Anterior cingulate cortex (tissue), 58 donors: ENCODE measurements at places on chromosomes 2 and 18.
A peak's percentile ranks its signal among the peaks of the same experiment; 100 is the strongest.

DNA sequence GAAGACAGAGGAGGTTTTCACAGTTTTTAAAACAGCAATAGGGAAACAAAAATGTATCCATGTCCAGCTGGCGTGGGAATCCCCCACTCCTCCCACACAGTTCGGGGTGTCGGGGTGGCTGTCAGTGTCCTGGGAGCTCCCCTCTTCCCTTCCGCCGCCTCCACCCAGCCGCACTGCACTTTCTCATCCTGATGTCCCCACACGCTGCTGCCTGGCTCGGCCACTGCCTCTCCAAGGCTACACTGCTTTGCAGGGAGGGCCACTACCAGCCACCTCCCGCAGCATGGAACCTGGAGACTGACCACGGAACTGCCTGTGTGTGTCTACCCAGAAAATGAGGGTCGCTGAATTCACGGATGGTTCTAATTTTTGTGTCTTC, 138.7 kb upstream of the CTDP1 start:
- DNase-seq: no peak

GRCh38 chr2:60498816-60499429, 54.5 kb downstream of the BCL11A start:
- no peak for DNase-seq

- no peak for DNase-seq
Observed at GRCh38 chr18:37529863-37530262, 35.7 kb downstream of the CELF4 start.

DNA sequence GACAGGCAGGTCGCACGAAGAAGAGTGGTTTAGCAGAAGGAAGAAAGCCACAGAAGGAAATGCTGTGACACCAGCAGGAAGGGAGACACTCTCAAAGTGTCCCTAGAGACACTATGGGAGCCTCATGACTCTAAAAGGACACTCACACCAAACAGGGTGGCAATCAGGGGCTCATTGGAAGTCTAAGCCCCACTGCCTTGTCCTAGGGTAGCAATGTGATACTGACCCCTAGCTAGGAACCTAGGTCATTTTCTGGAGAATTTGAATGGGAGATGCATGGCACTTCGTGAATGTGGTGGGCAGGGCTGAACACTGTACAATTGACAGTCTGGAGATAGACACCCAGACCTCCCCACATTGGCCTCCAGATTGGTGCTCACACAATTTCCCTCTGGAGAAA, 385.0 kb downstream of the EIPR1 start:
- no peak for DNase-seq

DNA sequence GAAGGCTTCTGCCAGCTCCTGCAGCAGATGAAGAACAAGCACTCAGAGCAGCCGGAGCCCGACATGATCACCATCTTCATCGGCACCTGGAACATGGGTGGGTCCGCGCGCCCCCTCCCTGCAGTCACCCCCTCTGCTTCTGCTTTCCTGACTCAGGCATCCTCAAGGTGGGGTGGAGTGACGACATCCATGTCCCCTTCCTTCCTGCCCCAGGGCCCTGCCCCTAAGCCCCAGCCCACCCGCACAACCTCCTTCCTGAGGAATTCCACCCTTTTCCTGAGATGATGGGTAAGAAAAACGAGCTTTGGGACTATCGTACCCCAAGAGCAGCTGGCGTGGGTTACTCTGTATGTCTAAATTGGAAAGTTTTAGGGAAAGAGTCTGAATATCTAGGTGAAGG, 89.7 kb upstream of the ATG16L1 start:
- no peak for DNase-seq

DNA sequence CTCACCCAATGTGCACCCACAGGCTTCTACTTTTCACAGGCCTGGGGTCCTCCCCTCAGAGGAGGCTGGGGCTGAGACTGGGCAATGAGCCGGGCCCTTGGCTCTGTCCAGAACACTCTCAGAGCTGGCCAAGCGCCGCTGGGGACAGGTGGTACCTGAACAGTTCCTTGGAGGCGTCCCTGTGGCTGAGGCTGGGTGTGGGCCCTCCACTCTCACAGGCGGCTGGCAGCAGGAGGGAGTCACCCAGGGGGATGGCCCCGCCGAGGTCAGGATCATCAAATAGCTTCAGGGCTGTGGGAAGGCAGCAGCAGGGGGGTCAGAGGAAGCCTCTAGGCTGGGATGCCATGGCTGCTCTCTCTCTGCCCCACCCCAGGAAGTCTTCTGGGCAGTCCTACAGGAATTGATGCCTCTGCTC, 27.1 kb downstream of the HS1BP3 start:
- DNase-seq: no peak

DNA sequence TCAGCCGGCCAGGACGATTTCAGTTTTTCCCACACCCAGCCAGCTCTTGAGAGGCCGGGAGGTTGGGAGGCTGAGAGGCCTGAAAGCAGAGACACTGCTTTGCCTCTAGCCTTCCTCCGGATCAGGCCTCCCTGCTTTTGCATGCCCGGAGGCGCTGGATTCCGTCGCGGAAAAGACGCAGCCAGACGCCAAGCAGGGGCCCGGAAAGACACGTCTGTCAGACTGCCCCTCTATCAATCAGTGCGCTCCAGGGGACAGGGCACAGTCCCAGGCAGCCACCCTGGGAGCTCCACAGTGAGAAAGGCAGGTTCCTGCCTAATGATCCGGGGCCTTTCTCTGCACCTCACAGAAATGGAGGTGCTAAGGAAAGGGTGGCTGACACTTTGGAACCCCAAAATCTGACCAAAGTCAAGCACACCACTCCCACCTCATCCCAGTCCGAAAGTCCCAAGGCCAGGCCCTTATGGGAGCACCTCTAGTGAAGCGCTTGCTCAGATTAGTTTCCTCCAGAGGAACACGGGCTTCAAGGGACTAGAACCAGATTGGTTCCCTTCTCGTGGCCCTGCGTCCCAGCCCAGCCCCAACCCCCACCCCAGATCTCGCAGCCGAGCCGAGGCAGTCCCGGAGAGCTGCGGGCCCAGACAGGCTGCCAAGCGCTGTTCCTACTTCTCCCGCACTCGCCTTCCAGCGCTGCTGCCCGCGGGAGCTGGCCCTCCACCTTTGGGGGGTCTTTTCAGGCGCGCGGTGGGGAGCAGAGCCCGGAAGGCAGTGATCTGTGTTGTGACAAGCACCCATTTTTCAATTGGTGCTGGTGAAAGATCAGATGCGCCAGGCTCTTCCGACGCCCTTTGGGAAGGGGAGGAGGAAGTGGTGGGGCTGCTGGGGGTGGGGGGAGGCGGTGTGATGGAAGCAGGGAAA, 5.0 kb downstream of the DLX1 start:
- no peak for DNase-seq

DNA sequence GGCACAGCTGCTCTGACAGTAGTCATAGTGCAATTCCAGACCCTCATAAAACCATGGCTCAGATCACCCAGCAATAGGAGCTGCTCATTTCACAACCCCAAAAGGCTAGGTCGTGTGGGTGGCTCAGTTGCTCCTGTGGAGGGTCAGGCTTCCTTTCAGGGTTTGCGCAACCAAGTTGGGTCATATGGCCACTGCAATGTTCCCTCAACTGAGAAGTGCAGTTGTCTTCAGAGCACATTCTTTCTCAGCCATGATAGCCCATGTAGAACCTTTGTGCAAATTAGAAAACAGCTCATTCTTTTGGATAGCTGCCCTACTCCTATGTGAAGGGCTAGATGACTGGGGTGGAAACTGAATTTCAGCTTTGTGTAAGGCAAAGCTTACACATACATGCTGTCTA, 3.2 kb downstream of the SERPINB13 start:
- DNase-seq: no peak

- DNase-seq: no peak
Observed at GRCh38 chr2:17441055-17441771, 77.0 kb downstream of the RAD51AP2 start.

DNA sequence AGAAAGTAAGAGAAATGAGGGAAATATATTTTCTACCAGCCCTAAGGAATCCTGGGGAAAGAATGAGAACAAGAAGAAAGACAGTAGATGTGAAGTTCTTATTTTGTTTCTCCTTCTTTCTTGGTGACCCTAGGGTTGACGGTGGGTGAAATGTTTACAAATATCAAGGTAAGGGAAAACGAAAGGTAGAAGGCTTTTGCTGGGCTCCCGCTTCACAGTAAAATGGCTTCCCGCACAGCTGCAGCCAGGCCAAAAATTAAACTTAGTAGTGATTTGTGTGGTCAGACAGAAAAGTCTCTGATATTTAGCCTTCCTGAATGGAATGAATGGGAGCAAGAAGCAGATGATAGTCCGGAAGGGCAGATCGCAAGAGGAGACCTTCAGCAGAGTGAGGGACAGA, 99.1 kb upstream of the COL3A1 start:
- no peak for DNase-seq

- DNase-seq: peak; percentile 11
Observed at GRCh38 chr2:74760875-74761630, 72.9 kb upstream of the HK2 start.

GRCh38 chr2:204051984-204052556, 115.5 kb downstream of the ICOS start:
- DNase-seq: no peak

DNA sequence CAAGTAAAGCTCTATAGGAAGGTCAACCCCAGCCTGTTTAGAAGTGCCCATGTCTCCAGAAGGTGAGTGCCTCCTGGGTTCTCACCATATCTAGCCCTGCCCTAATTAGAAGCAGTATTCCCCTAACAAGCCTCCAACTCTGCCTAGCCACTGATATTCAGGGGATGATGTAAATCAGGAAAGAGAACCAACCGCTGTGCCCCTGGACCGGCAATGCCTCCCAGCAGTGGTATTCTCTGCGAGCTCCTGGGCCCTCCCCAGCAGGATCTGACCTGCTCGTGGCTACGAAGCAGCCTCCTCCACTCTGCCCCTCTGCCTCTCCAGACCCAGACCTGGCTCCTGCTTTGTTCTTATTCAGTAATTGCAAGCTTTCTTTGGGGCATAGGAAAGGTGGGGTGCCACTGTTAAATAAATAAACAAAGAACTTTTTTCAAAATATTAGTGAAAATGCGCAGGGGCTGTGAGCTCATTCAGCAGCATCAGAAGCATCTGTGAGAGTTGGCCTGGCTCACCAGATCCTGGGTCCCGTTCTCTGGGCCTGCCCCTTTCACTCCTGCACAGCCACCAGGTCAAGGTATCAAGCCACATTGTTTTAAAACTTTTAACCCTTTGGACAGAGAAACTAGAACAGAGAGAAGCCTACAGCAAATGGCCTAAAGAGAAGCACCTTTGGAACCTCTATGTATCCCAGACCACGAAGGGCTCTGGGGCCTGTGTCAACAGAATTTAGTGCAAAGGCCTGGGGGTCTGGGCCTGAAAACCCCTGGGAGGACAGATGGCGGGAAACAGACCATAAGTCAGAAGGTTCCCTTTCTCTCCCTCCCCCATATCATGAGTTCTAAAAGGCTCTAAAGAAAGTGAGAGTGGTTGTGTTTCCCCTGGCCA, 11.9 kb downstream of the MREG start:
- DNase-seq: no peak

GRCh38 chr2:37671816-37672103, 318 bp upstream of the CDC42EP3 start:
- DNase-seq: no peak

DNA sequence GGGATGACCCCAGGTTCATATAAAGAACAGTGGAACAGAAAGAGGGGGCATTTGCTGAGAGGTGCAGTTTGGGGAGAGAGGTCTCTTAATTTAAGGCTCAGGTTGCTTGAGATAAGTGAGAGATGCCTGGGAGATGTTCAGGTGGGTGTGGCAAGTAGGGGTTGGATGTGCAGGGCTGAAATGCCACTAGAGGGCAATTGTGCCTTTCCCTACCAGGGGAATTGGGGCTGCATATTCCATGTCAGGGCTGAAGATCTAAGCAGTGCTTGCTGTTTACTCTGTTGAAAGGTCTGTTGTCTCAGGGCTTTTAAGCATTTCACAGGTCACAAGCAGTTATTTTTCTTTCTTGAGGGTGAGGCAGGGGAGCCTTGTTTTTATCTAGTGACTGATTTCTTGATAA, 7.8 kb downstream of the CCDC85A start:
- DNase-seq: no peak

GRCh38 chr2:15668611-15669305, 77.1 kb downstream of the DDX1 start:
- no peak for DNase-seq
